ENCODE measurements at places on chromosomes 3 and 15. TPM values are rescaled to one million over a fixed set of nuclear protein-coding genes. Genes with fewer than 3 reads are reported as not detected.

Gene ILDR1
- 8.3 TPM for polyA plus RNA-seq

Gene PLA2G4D
- 0.13 TPM for polyA plus RNA-seq

DNA sequence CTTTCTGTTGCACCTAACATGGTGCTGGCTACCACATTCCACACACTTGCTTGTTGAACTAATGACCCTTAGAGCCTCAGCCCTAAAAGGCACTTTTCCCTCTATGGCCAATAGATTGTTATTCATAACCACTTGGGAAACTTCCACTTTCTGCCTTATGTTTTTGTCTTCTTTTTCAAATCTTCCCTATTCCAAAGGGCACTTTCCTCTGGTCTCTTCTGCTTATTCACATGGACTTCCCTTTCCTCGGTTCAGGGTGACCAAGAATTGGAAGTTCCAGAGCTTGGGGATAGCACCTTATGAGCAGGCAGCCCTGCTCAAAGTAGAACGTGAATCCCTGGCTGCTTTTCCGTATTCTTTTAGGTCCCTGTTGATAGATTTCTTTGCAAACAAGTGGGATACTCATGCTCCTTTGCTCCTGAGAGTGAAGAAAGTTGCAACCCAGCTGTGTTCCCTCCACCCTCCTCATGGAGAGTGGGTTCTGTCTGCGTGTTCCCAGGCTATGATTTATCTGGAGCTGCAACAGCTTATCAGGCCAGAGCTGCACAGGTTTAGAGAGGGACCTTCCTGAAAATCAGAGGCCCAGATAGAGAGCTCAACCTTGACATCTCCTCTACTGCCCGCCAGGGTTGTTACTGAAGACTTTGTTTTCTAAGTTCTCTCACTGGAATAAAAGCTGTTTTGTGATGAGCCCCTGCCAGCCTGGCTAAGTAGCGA is 58.8 kb upstream of the MYZAP start:
- DNase-seq: no peak

GRCh38 chr3:146404436-146404835 is 64.9 kb downstream of the PLSCR2 start:
- no peak for DNase-seq

DNA sequence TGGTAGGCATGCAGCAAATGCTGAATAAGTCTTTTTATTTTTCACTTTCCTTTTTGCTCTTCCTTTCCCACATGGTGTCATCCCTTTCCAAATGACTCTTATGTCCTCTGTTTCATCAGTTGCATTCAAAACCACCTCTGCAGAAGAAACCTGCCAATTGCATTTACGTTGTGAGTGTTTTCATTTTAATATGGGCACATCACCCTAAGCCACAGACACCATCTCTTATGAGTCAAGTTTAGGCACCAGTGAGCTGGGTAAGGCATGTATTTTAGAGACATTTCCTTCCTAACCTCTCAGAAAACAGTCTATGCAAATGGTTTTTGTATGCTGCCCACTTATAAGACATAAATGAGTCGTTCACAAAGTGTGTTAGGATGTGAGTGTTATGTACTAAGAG is 223.3 kb upstream of the ADAMTS9 start:
- DNase-seq: no peak

- DNase-seq: no peak
These were observed 141.9 kb downstream of the P3H2 start for GRCh38 chr3:189978753-189979152.

DNA sequence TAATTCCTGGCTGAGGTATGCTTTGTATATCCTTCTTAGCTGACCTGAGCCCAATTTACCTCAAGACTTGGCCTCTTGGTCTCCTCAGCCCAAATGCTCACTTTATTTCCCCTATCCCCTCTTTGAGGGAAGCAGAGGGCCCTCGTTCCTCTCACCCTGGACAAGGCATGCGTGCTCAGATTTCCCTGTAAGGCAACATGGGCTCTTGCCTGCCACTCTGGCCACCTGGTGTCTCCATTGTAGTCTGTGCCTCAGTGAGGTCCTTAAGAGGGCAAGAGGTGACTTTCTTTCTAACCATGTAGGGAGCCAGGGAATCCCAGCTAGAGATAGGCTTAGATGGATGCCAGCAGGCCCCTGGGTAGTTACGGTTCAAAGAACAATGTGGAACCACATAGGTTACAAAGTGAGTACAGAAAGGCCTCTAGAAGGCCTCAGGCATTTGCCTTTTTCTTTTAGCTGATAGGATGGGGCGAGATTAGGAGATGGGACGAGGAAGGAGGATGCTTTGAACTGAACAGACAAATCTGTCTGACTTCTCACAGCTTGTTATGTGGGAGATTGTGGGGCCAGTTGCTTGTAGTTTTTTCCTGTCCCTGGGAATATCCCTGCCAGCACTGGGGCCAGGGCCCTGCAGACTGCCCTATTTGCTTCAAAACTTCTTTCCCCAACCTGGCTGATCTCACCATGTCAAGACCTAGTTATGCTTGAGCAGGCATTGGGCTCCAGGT is 1.1 kb upstream of the INTS14 start:
- DNase-seq: no peak

DNA sequence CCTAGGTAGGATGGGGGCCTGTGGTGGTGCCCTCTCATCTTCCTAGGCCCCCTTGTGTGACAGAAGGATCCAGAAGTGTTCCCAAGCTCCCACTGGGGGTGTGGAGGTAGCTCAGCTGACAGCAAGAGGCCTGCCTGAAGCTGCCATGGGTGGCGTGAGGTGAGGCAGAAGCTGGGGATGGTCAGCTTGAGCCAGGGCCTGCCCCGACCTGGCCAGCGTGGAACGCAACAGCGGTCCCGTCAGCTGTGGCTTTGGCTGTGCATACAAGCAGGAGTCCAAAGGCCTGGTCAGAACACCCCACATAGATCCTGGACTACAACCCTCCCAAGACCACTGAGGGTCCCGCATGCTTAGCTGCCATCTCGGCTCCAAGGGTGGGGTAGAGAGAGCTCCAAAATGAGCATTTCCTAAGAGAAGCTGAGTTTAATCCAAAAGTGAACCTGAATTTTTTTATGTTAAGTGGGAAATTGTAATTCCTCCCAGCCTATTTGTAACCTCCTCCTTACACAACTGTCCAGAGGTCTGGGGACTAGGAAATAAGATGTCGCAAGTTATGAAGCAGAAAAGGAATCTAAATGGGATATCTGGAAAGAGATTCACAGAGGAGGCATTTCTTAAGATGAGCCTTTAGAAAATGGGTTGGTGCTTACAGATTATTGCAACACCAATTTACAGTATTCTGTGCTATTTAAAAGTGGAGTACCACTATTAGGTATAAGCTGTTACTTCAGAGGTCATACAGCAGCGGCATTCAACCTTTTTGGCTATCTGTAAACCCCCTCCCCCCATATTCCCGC is 9.9 kb upstream of the PLA2G4D start:
- DNase-seq: no peak

DNA sequence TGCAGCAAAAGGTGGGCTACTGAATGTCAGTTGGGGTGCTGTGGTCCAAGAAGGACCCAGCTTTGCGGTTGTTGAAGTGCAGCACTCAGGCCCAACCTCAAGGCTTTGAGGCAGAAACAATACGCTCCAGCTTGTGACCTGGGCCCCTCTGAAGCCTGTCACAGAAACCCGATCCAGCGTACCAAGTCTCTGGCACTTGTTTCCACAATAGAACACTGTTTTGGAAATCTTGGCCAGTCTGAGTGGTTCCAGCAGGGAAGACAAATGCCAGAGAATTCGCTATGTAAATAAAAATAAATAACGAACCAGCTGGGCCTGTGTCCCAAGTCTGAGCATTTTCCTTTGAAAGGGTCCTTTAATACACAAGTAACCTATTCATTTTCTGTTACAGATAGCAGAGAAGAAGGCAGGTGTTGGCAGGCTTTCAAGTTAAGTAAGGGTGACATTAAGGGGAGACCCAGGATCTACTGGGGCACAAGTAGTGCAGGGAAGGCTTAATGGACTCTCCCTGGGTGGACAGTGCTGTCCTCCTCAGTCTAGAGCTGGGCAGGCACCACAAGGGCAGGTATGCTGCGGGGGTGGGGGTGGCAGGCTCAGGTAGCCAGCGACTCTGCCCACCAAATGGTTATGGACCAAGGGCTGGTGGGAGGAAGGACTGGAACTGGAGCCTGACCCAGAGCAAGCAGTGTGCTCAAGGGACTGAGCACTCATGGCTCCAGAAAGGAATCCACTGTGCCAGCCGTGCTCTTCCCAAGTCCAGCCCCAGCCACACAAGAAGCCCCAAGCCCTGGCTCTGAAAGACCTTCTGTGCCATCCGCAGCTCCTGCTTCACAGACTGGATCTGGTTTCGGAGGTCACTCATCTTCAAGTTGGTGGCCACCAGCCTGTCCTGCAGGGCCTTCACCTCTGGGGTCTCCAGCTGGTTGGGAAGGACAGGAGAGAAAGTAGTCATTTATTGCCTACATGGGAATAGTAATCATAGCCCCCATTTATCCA is 26.3 kb downstream of the CCDC13 start:
- peak; percentile 62 for DNase-seq

Gene SAXO2
- polyA plus RNA-seq: 9.8 TPM

Data from left renal pelvis (tissue), 4 donors.